ENCODE measurements at places on chromosomes 6 and 20. TPM values are rescaled to one million over a fixed set of nuclear protein-coding genes. Genes with fewer than 3 reads are reported as not detected.

- DNase-seq = no peak
Observed at GRCh38 chr6:124927806-124928205, 34.4 kb upstream of the RNF217 start.

GRCh38 chr6:45845567-45845966 is 170.1 kb downstream of the CLIC5 start:
- no peak for DNase-seq

ASIP gene
- total RNA-seq = not detected

CEP85L gene
- 2.9 TPM for total RNA-seq
